ENCODE measurements at places on chromosomes 3 and 15.

DNA sequence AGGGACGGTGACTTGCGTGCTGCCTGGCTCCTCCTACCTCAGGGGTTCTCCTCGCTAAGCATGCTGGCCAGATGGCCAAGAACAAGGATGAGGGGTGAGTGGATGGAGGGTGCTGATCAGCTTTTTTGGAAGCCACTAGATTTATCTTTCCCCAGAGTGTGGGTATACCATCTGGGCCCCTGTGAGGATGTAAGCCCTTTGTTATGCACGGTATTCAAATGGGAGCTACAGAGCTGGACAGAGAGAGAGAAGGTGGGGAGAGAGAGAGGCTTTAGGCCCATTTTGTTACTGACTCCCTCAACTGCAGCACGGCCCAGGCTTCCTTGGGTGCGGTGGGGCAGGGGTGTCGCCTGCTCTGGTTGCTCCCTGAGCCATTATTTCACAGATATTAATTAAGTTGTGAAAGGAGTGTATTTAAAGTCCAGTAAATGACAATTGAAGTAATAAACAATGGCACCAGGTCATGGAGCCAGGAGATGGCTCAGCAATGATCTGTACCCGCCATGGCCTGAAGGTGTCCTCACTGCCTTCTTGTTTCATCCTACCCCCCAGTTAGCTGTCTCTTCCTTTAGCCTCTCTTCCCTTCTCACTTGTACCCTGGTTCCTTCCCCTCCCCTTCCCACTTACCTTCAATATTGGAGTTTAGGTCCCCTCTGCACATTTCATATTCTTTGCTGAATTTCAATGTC, 158.0 kb downstream of the CLSTN2 start:
- no peak for DNase-seq

DNA sequence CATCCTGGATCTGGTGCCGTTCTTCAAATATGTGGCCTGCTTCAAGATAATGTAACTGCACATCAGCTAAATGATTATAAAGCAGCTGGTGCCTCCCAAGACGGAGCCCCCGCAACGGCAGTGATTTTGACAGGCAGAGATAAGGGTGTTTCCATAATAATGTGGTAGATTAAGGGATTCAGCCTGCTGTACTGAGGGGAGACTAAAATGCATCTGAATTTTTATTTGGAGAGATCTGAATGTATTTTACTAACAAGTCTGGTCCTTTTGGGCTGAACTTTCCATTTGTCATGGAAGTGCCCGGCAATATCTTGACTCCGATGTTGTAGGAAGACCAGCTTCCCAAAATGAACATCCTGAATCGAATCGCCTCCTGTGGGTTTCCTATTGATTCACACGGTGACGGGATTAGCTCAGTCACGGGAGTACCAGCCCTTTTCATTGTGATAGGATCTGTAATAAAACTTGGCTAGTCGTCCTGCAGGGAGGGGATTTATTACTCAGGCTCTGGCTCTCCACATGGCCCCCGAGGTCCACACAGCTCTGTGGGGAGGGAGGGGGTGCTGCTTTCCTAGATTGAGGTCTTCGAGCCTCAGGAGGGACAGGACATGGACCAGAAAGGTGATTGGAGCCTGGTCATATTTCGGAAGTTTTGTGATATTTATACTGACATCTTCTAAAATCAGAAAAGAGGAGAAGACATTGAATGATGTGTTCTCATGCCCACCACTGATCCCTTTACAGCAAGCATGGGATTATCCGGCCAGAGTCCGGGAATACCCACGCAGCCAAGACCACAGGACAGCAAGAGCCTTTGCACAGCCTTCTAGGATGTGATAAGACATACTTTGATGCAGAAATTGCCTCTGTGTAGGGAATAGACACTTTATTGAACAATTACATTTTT, 2.5 kb upstream of the PCSK6 start:
- DNase-seq: no peak

GRCh38 chr15:92643849-92644815, 11.4 kb downstream of the FAM174B start:
- DNase-seq: no peak

DNA sequence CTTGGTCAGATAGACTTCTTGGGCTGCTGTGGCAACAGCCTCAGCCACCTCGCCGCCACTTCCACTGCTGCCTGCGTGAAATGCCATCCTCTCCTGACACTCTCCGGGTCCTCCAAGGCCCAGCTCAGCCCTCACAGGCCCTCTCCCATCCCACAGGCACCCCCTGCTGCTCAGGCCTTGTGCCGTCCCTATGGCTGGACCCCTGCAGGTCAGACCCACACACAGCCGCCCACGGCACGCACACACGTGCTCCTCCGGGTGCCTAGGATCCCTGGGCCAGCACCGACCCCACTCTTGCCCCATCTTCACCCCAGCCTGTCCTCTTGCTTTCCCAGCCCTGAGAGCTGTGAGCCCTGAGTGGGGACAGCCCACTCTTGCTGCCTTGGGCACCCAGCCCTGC, 19.7 kb downstream of the CFAP100 start:
- DNase-seq: no peak

DNA sequence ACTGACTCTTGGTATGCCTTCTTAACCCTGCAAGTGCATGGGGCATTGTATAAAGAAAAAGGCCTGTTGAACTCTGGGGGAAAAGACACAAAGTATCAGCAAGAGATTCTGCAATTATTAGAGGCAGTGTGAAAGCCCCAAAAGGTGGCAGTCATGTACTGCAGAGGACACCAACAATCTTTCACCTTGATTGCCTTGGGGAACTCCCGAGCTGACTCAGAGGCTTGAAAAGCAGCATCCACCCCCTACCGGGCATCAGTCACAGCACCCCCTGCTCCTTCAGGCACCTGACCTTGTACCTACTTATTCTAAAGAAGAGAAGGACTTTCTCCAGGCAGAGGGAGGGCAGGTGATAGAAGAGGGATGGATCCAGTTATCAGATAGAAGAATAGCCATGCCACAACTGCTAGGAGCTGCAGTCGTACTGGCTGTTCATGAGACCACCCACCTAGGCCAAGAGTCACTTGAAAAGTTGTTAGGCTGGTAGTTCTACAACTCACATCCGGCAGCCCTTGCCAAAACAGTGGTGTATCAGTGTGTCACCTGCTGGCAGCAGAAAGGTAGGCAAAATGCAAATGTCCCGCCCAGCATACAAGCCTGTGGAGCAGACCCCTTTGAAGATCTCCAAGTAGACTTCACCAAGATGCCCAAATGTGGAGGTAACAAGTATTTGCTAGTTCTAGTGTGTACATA, 241.6 kb upstream of the CNTN6 start:
- no peak for DNase-seq
